ENCODE measurements at places on chromosomes 16 and 17.

GRCh38 chr16:34802848-34803599 is 1343.6 kb downstream of the TP53TG3F start:
- DNase-seq: no peak

- DNase-seq: no peak
Measured at GRCh38 chr17:28141773-28142172, 99.3 kb downstream of the NLK start.

DNA sequence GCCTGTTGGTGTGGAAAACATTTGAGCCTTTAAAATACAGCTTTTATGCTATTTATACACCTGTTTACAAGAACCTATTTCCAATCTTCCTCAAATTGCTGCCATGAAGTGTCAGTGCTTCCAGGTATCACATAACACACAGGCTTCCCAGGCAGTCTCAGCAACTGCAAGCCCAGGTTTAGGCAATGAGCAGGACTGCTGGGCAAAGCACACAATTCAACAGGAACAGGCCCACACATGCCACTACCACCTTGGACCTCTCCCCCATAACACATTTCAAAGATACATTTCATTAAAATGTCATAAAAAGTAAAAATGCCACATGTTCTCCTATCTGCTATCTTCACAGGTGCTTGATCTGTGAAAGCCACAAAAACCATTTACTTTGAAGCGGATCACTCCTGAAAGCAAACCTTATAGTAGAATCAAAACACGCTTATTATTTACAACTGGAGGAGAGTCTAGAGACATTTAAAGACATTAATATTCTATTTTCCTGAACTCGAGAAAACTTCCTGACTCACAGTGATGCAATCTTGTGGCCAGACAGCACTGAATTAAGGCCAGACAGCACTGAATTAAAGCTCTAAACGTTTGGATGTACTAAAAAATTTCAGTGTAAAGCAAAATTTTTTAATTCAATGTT is 31.5 kb downstream of the ANKFY1 start:
- DNase-seq: peak; percentile 67

GRCh38 chr17:77295241-77295853 is 154.6 kb downstream of the SEC14L1 start:
- no peak for DNase-seq

DNA sequence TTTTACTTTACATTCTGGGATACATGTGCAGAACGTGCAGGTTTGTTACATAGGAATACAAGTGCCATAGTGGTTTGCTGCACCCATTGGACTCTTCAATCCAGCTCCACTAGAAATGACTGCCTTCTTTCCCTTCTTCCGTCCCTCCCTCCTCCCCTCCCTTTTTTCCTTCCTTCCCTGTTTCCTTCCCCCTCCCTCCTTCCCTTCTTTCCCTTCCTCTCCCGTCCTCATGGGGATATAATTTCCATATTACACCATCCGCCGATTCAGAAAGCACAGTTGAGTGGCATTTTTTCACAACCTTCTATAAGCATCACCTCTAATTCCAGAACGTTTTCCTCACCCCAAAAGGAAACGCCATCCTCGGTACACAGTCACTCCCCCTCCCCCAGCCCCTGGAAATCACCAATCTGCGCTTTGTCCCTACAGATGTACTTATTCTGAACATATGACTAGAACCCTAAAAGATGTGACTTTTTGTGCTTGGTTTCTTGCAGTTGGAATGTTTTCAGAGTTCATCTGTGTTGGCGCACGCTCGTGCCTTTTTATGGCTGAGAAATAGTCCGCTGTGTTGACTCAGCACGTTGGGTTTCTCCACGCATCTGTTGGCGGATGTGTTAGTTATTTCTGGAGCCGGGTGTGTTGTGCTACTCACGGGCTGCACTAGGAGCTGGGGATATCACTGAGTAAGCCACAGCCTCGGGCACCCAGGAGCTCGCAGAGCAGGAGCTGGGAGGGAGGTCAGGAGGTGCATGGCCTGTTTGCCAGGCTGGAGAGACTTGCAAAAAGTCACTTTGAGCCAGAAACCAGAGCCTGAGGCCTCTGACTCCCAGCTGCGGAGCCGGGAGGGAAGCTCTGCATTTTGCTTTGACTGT is 336.4 kb downstream of the SEC14L1 start:
- peak; percentile 99 for DNase-seq

- no peak for DNase-seq
Measured at GRCh38 chr16:85924675-85925074, 25.7 kb downstream of the IRF8 start.

DNA sequence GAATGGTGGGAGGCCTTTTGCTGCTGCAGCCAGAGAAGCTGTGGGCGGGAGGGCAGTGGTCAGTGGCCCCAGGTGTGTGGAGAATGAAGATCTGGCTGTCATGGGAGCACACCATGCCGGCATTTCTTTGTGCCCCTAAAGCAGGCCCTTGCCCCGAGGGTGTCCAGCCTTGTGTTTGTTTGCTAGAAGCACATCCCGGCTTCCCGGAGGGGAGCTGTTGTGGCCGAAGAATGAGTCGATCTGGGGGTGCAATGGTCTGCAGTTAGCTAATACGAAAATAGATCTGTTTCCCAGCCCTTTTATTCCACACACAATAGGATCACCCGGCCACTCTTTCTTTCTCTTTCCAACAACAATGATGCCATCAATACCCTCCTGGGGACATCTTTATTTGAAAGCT is 228.8 kb downstream of the CBLN1 start:
- DNase-seq: no peak

DNA sequence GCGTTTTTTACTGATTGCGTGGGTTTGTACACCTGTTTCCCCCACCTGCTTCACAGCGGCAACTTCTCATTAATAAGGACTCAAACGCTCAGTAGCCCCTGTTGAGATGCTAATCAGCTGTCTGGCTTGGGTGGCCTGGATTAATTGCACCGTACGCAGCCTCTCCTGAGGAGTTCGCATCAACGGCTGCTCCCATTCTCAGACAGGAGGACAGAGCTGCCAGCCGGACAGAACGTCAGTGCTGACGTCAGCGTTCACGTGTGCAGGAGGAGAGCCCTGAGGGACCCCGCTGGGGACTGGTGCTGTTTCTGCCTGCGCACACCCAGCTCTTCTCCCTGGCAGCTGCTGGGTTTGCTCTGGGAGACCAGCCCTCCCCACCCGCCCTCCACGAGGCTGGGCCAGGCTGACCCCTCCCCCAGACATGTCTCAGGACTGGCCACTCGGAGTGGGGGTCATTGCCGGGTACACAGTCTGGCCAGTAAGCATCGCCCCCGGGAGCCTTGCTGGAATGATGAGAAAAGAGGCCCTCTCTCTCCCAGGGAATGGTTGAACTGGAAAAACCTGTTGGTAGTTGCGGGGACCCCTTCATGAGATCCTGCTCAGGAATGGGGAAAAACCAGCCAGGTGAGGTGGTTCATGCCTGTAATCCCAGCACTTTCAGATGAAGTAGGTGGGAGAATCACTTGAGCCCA is 5.7 kb upstream of the BANP start:
- DNase-seq: peak; percentile 24

GRCh38 chr17:18106211-18106610 is 2.3 kb upstream of the MYO15A start:
- DNase-seq: no peak

DNA sequence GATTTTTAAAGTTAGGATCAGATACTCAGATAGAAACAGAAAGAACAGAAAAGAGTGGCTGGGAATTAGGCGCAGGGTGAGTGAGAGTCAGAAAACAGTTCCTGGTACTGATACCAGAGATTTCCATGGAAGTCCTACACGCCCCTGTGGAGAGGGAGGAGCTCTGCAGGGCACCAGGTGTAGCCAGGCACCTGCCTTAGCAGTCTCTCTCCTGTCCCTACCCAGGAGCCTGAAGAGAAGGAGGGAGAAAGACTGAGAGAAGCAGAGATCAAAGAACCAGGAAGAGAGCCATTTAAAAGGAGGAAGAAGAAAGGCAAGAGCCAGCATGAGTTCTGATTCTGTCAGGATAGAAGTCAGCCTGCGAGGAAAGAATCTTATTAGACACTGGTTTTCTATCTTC is 65.0 kb downstream of the CBLN1 start:
- DNase-seq: no peak

DNA sequence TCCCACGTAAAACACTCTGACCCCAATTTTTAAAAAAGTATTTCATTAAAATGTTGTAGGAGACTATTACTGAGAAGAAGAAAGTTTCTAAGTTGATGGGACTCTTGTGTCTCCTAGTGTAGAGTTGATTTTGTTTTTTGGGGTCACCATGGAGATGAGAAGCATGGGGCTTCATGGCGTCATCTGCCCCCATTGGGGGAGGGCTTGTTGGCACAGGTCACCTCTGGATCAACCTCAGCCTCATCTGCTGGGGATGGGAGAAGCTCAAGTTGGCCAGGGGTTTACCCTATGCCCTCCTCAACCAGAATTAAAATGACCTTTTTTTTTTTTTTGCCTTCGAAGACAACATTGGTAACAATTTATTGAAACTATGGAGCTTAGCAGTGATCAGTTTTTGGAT is 28.3 kb downstream of the MSI2 start:
- DNase-seq: no peak

GRCh38 chr17:77744066-77744988 is 214.2 kb upstream of the TNRC6C start:
- DNase-seq: no peak

GRCh38 chr17:46774108-46774737 is 44.3 kb downstream of the WNT3 start:
- no peak for DNase-seq

DNA sequence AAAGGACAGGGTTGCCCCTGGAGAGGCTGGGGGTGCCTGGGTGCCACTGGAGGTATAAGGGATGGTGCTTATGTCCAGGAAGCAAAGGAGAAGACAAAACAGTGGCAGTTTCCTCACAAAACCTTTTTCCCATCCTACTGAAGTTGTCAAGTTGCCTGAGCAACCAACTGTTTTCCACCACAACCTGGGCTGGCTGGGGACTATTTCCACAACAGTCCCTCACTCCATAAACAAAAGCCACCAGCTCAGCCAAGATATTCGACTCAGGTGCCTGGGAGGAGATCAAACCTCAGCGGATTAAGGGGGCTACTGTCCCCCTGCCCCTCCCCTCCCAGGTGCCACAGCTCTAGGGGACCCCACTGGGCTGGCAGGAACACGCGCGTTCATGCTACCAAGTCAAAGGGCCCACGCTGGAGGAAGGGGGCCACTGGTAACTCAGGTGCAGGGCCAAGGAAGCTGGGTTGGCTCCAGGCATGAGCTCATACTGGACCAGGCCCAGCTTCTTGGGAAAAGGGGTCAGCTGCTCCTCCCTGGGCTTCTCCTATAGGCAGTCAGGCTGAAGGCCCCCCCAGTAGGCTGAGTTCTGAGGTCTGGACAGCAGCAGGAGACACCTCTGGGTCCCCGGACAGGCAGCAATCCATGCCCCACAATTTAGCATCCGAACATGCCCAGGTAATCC is 45.7 kb upstream of the MRPS23 start:
- no peak for DNase-seq

- no peak for DNase-seq
Measured at GRCh38 chr16:21962475-21962874, 9.3 kb downstream of the UQCRC2 start.

DNA sequence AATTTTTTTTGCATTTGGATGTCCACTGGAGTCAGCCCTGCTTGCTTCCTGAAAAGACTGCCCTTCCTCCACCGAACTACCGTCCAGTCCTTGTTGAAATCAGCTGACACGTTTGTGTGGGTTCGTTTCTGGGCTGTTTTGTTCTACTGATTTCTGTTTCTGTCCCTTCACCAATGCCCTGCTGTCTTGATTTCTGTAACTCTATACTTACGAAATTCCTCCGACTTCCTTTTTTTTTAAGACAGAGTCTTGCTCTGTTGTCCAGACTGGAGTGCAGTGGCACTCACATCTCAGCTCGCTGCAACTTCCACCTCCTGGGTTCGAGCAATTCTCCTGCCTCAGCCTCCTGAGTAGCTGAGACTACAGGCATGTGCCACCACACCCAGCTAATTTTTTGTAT is 8.4 kb upstream of the GAA start:
- no peak for DNase-seq

GRCh38 chr17:39473310-39473709 is 12.0 kb downstream of the CDK12 start:
- no peak for DNase-seq

DNA sequence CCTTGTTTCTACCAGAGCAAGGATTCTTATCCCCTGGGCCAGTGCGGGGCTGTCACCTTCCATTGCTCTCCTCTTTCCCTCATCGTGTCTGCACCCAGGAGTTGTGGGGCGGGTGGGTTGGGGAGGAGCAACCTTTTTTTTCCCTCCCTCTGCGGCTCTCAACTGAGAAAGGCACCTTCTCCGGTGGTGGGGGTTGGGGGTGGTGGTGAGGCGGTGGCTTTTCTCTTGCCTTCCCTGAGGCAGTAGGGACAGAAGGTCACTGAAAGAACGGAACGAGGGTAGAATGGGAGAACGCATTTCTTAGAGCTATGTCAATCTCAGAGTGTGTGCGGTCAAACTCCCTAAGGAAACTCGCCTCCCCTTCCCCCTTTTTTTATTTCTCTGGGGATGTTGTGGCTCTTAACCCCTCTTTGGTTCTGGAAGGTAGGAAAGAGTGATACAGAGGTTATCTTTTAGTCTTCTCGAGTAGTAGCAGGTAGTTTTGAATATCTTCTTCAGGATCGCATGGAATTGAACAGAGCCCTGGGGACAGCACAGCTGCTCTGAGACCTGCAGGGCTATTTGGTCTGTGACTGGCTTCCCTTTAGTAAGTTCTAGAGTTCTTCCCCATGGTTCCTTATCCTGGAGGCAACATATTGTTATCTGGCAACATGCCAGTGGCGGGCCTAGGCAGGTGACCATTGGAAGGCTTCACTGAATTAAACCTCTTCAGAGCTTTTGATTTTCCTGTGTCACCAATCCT is 994 bp downstream of the CLTC start:
- DNase-seq: peak; percentile 48

GRCh38 chr17:83024218-83024971 is 55.0 kb upstream of the METRNL start:
- no peak for DNase-seq

DNA sequence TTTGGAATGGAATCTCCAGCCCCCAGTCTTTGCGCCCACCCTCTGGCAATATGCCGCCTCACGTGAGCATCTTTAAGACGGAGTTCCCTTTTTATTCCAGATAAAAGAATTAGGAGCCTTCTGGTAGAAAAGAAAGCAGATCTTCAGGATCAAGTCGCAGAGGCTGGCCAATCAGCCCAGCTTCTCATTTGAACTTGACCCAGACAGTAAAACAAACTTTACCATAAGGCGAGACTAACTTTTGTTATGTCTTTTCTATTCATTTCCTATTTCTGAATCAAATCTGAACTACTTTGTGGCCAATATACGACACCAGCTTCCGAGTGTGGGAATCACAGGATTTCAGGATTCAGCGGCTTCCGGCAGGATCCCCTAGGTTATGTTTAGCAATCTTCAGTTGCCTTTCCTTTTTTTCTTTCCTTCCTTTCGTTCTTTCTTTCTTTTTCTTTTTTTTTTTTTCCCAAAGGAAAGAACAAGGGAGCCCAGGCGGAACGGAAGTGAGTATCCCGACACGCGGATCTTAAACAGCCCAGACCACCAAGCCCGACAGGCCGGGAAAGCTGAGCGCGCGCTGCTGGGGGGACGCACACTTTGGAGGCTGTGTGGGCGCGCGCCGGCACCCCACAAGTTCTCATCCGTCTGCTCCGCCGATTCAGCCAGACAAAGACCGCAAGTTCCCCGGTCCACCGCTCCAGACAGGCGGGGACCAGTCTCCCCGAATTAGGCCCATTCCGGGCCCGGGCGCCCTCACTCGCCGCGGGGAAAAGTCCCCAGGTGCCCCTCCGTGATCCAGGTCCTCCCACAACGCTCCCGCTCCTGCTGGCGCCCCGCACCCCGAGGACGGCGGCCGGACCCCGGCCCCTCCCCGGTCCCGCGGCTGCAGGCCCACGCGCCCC is 633 bp downstream of the TBC1D16 start:
- peak; percentile 35 for DNase-seq
